Cardiac fibroblast (primary cell): ENCODE measurements at places on chromosomes 16 and 17.

DNA sequence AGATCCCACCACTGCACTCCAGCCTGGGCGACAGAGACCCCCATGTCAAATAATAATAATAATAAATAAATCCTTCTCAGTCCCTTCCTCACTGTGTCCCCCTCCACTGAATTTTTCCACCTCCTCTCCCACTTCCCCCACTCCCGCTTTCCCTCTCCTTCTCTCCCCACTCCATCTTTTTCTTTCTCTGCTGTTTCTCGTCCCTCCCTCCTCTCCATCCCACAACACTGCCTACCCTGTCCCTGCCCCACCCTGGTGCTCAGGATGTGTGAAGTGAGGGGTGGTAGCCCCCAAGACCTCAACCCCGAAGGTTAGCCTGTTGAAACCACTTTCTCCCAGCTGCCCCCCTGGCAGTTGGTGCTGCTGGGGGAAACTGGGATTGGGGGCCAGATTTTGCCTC lies 34.4 kb upstream of the STH start:
- no peak for DNase-seq

DNA sequence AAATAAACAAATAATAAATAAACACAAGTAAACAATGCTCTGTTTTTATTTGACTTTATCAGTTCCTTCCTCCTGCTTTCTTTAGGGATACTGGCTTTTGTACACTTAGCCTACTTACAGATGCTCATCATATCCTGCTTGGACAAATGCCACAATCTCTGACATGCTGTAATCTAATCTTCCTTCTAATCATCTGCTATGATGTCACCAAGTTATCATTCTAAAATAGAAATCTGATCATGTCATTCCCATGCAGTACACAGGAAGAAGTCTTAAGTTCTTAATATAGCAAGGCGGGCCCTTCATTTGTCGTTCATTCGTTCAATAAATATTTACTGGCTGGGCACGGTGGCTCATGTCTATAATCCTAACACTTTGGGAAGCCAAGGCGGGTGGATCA lies 9.1 kb upstream of the UBB start:
- peak; percentile 86 for DNase-seq

- no peak for DNase-seq
Observed at GRCh38 chr16:3580686-3581085, 3.5 kb upstream of the NLRC3 start.

DNA sequence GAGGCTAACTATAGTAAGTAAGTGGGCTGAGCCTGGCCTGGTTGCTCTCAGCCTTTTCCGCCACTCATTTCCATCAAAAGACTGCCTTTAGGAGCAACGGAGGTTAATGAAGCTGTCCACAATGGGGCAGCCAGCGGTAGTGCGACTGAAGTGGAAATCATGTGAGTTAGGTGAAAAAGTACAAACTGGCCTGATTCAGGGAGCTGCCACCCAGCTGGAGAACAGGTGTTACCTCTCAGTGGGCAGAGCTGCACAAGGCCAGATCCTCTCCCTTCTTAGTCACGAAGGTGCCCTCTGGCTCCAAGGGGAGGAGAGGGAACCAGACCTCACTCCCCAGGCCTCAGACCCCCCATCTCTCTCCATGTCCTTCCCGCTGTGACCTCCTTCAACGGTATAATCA lies 34.4 kb upstream of the CDRT4 start:
- no peak for DNase-seq

DNA sequence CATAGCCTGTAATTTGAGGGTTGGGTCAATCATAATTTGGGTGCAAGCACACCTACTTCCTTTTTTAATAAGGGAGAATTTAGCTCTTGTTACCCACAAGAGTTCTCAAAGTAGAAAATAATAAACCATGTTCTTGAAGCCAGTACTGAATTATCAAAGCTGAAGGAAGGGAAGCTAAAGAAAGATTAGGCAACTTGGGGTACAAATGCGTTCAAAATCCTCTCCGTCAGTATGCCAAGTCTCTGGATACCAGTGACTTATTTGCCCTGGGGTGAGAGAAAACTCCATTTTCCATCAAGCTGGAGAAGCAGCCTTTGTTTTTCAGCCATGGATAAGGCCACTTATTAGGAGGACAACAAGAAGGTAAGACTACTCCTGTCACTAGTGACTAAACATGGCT lies 23.5 kb upstream of the DHRS13 start:
- no peak for DNase-seq
